Activated naive CD4-positive, alpha-beta T cell (primary cell): ENCODE measurements at places on chromosomes 2 and 18.

DNA sequence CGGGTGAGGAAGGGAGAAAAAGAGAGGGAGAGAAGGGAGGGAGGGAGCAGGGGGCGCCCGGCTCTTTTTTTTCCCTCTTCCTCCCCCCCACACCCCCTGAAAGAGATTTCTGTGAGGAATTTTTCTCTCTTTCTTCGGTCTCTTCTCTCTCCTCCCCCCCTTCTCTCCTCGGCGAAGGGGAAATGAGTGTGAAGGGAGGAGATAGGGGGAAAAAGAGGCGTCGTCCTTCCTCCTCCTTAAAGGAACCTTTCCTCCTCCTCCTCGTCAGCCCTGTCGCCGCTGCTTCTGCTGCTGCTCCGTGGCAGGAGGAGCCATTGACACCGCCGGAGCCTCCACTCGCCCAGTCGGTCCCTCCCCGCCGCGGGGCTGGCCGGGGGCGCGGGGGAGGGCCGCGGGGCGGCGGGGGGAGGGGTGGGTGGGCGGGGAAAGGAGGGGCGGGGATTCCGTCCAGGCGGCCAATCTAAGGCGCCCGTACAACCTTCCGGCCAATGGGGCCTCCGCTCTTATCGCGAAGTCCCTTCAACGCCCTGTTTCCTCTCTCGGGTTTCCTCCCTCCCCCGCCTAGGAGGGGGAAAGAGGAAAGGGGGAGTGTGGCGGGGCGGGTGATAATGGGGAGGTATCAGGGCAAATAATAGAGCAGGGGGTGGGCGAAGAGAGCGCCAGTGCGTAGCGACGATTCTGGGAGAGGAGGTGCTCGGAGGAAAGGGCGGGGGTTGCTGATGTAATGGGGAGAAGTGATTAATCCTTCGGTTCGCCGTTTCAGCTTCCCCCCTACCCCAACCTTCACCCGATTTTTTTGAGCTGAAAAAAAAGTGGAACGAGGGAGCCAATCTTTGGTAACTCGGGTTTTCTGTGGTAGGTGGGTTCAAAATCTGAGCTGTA lies at the start of gene FBXO11:
Gene FBXO11, minus strand, starts transcription at position 342 of the 882 bp plus-strand sequence. CDS start 778 bp downstream, outside the sequence.
- DNase-seq = peak; percentile 89

GRCh38 chr2:85394976-85395375 lies 15.2 kb downstream of the CAPG start:
- DNase-seq = no peak

- DNase-seq = no peak
Measured at GRCh38 chr2:2942906-2943305, 434.7 kb downstream of the EIPR1 start.

DNA sequence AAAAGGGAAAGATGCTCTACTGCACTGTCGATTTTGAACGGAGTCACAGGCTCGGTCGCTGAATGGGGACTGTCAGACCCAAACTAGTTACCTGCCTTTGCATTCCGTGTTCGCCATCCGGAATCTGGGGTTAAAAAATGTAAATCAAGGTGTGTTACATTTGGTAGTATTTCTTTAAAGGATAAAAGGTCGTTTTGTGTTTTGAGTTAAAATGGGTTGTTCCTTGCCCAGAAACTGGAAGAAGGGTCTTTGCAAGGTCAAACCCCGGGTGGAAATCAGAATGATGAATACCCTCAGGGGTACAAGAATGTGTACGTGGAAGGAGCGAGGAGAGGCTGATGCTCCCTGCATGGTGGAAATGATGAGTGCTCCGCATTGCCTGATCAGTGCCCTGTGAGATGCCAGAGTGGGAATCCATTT lies 1.0 kb downstream of the VSNL1 start:
- no peak for DNase-seq

GRCh38 chr2:19474128-19474527 lies 115.7 kb upstream of the OSR1 start:
- DNase-seq = no peak

DNA sequence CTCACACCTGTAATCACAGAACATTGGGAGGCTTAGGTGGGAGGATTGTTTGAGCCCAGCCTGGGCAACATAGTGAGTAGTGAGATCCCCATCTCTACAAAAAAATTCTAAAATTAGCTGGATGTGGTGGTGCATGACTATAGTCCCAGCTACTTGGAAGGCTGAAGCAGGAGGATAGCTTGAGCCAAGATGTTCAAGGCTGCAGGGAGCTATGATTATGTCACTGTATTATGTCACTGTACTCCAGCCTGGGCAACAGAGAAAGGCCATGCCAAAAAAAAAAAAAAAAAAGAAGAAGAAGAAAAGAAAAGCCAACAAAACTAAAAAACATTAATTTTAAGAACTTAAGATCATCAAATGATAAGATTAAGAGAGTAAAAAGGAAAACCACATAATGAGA lies 17.4 kb upstream of the NCOA1 start:
- DNase-seq = no peak

GRCh38 chr2:83168377-83168776 lies 1290.7 kb downstream of the SUCLG1 start:
- no peak for DNase-seq

DNA sequence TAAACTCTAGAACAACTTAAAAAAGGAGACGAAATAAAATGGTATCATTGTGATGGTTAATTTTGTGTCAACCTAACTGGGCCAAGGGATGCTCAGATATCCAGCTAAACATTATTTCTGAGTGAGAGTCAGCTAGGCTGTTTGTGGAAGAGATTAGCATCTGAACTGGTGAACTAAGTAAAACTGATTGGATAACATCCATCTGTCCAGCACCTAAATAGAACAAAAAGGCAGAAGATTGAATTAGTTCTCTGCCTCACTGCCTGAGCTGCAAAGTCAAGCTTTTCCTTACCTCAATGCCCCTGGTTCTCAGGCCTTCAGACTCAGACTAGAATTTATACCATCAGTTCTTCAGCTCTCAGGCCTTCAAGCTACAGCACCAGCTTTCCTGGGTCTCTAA lies 30.0 kb downstream of the PPP3R1 start:
- no peak for DNase-seq

- no peak for DNase-seq
Measured at GRCh38 chr2:168044176-168044575, 203.2 kb downstream of the STK39 start.

GRCh38 chr2:74059137-74059775 lies 74.5 kb downstream of the TET3 start:
- no peak for DNase-seq

DNA sequence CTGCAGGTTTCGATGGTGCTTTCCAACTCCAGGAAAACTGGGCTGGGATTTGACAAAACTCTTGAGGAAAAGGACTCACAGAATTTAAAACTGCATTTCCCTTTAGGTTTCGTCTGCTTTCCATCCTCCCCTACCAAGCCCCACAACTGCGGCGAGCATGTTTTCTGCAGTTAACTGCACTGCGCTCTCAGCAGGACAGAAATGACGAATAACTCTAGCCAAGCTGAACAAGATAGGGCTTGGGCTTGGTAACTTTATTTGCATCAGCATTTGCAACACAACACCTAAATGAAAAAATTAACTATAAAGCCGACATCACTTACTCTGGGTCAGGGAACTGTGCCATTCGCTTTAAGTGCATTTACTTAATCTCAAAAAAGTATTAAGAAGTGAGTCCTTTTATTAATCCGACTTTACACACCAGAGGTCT lies 669 bp upstream of the PIKFYVE start:
- DNase-seq = no peak

- no peak for DNase-seq
Measured at GRCh38 chr2:171307560-171307959, 126.2 kb downstream of the METTL8 start.

DNA sequence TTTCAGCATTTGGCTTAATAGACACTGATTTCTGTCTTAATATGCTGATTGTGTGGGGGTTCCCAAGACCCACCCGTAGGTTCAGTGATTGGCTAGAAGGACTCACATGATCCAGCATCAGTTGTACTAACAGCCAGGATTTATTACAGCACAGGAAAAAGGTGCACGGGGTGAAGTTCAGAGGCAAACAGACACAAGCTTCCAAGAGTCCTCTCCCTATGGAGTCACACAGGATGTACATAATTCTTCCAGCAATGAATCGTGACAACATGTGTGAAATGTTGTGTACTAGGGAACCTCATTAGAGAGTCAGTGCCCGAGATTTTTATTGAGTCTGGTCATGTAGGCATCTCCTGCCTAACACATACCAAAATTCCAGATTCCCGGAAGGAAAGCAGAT lies 52.8 kb downstream of the GALNT1 start:
- no peak for DNase-seq

DNA sequence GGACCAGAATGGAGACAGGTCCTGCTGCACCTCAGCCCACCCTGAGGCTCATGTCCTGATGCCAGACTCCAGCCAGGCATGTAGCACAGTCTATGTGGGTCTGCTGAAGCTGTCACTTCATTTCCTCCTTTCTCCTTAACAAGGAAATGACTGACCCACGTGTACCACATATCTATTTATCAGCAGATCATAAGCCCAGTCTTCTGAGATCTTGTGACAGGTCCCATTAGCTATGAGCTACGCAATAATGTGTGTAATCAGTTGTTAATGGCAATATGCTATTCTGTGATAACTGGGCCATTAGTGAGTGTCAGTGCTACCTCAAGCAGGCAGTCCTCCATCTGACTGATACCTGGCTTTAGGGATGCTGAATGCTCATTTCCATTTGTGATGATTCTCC lies 615.3 kb downstream of the BCL11A start:
- no peak for DNase-seq

GRCh38 chr18:75581336-75582131 lies 154.0 kb upstream of the SMIM21 start:
- no peak for DNase-seq

- DNase-seq = no peak
Measured at GRCh38 chr18:35337286-35337685, 6.9 kb downstream of the ZNF24 start.

GRCh38 chr2:1159013-1159412 lies 208.4 kb downstream of the SNTG2 start:
- no peak for DNase-seq

GRCh38 chr18:10318691-10318970 lies 135.8 kb upstream of the APCDD1 start:
- no peak for DNase-seq

- DNase-seq = no peak
Measured at GRCh38 chr18:78727877-78728783, 251.5 kb upstream of the SALL3 start.

DNA sequence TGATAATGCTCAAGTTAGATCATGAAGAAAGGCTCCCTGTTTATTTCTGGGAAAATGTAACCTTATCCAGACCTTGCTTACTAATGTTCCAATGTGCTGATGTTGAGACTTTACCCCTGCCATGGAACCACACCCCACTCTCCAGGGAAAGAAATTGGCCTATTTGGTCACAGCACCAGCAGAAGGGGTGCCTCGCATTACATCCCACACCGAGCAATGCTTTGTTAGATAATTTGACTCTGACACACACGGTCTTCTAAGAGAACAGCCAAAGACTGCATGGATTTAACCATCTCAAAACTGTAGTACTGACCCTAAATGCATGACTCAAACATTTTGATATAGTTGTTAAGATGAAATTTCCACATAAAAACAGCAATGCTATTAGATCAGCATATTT lies 152.1 kb upstream of the CCDC150 start:
- DNase-seq = no peak

DNA sequence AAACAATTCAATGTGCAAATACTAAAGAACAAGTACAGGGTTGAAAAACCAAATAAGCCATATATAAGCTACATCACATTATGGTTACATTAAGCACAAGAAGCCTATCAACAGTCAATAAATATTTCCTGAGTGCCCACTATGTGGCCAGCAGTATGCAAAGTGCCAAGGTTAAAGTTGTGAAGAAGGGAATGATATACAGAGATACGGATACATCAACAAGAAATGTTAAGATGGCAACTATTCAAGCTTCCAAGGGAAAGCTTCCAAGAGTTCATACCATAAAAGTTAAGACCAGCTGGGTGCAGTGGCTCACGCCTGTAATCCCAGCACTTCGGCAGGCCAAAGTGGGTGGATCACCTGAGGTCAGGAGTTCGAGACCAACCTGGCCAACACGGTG lies 14.0 kb downstream of the DYM start:
- no peak for DNase-seq

DNA sequence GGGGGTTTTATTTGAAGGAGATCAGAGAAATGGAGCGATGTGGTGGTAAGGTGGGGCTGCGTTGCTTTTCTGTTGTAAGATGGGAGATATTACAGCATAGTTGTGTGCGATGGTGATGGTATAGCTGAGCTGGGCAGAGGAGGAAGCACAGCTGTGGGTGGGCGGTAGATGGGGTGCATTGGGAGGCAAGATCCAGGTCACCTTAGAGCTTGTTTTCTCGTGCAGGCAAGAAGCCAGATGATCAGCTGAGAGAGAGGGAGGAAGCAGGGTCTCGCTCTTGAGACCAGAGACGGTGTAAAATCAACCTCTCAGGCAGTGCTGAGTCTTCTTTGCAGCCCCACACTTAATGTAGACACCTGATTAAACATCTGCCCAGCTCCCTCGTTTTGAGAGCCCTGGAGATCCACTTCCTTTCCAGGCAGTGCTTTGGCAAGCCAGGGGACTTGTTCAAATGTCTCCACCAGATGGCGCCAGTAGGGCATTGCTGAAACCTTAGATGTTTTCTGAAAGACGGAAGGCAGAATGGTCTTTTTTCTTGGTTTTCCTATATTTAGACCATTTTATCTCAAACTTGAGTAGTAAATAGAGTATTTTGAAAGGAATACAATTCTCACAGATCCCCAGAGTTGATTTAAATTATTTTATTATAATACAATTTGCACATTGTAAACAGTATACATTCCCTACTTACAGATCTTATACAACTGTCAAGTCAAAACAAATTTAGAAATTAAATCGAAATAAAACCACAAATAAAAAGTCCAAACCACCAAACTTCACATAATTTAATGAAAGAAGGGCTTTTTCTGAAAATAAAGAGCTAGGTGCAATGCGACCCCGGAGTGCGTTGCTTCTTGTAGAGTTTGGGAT lies 21.1 kb upstream of the LYPD6B start:
- peak; percentile 56 for DNase-seq

DNA sequence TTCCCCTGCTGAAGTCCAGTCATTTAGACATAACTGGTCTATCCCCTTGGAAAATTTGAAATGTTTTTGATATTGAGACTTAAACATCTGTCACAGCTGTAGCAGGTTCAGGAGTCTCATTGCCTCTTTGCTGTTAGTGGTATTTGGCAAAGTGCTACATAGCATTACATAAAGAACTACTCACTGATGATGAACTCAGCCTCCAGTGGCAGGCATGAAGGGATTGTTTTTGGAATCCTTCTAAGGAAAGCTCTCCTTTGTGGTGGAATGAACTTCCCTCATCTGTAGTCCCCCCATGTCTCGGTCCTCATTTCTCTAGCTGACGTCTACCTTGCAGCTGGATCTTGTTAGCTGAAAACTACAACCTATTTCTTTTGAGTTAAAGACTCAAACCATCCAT lies 111.6 kb downstream of the TACR1 start:
- no peak for DNase-seq

- DNase-seq = no peak
Measured at GRCh38 chr2:234450431-234451124, 46.3 kb downstream of the ARL4C start.

- DNase-seq = peak; percentile 46
Measured at GRCh38 chr2:38535744-38536506, 66.8 kb downstream of the HNRNPLL start.

DNA sequence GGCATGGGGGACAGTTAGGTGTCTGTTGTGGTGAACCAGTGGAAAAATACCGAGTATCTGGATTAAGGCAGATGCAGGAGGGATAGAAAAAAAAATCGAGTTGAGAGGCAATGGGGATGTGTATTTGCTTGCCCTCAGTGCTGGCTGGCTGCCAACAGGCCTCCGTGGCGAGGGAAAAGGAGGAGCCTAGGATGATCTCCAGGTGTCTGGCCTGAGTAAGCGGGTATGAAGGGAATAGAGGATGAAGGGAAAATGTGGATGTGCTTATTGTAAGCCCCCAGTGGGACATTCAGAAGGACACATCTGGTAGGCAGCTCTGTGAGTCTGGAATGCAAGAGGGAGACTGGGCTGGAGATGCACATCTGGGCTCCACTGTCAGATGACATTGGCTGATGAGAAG lies 22.8 kb downstream of the KCNS3 start:
- no peak for DNase-seq
